ENCODE measurements at places on chromosomes 7 and 10.

- no peak for DNase-seq
Observed at GRCh38 chr7:24923172-24923865, 56.7 kb downstream of the OSBPL3 start.

GRCh38 chr7:43838201-43838658 is 31.1 kb downstream of the MRPS24 start:
- DNase-seq = no peak

DNA sequence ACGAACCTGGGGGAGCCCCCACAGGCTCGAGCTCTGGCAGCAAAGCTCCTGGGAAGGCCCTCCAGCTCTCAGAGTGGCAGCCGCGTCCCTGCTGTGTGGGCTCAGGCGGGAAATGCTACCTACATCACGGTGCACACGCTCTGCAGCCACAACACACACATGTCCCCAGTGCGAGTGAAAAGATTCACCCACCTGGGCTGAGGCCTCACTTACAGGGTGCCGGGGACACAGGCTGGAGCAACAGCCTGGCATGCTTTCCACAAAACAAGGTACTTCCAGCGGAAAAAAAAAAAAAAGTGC is 410.4 kb upstream of the FOXK1 start:
- no peak for DNase-seq

DNA sequence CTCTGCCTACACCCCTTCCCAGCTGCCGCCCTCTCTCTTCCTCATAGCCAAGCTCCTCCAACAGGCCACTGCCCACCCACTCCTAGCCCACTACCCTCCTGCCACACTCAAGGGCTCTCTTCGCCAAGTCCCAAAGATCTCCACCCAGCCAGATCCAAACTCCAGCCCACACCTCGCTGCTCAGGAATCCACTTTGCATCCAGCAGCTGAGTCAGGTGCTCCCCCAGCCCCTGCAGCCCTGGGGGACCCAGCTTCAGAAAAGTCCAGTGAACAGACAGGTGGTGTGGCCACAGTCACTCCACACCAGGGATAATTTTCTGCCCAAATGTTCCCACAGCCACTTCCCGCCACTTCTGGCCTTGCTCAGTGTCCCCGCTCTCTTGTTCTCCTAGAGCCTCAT is 10.9 kb downstream of the OGDHL start:
- DNase-seq = no peak

- no peak for DNase-seq
Observed at GRCh38 chr10:7435674-7436073, 24.8 kb upstream of the SFMBT2 start.

GRCh38 chr10:124296121-124296812 is 122.5 kb downstream of the OAT start:
- DNase-seq = no peak

GRCh38 chr10:29608062-29608461 is 26.7 kb downstream of the SVIL start:
- no peak for DNase-seq

- DNase-seq = no peak
Observed at GRCh38 chr7:125661006-125661405, 731.4 kb upstream of the POT1 start.

Measured in central memory CD4-positive, alpha-beta T cell (primary cell).